ENCODE measurements at places on chromosomes 12 and 14. TPM values are rescaled to one million over a fixed set of nuclear protein-coding genes. Genes with fewer than 3 reads are reported as not detected.
A peak's percentile ranks its signal among the peaks of the same experiment; 100 is the strongest.

- DNase-seq = no peak
- no peaks in the 10 kb centered on the region for H3K4me1 ChIP-seq
- H3K27ac ChIP-seq = no peak overlapping the region
- H3K27me3 ChIP-seq = no peaks in the 10 kb centered on the region
- no peak overlapping the region for H3K4me3 ChIP-seq
These were observed 898.3 kb downstream of the VRK1 start for GRCh38 chr14:97695456-97695981.

DNA sequence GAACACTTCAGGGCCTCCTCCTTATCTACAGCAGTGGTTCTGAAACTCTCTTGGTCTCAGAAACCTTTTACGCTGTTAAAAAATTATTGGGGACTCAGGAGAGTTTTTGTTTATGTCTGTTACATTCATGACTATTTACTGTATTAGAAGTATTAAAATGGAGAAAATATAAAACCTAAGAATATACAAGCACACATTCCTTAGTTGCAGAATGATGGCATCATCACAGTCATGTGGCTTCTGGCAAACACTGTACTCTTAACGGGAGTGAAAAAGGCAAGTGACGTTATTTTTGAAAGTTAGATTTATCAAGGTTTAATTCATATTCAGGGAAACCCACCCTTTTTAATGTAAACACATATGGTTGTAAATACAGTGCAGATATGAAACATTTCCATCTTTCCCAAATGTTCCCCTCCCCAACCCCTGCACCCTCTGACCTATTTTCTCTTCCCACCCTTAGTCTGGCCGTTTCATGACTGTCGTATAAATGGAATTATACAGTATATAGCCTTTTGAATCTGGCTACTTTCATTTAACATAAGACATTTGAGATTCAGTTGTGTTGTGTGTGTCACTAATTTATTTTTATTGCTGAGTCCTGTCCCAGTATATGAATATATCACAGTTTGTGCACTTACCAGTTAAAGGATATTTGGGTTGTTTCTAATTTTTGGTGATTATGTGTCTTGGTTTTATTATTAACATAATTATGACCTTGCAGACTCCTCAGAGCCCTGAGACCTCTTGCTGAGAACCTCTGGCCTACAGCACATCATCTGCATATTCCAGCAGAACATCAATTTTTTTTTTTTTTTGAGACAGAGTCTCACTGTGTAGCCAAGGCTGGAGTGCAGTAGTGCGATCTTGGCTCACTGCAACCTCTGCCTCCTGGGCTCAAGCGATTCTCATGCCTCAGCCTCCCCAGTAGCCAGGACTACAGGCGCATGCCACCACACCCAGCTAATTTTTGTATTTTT, 457.0 kb downstream of the PCNX1 start:
- no peak for DNase-seq
- no peak overlapping the region for H3K4me3 ChIP-seq
- peaks cover 4% of the 10 kb centered on the region for H3K36me3 ChIP-seq
- peak overlapping the region; percentile 16 for H3K27ac ChIP-seq

DNA sequence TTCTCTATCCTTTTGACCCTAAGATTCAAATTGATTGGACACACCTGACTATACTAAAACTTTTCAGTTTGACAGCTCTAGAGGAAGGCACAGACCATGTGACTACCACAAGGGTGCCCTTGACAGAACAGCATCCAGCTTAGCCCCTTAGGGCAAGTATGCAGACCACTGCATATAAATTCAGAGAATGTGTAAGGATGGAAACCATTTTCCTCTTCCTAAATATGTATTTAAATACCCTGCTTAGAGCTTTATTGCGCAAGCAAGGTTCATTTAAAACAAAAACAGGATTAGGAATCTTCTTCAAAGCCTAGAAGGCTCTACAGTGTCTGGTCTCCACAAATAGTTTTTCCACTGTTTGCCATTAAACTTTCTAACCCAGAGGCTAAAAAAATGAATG, 202.8 kb downstream of the MED13L start:
- H3K4me1 ChIP-seq = peaks cover 7% of the 10 kb centered on the region
- no peaks in the 10 kb centered on the region for H3K27me3 ChIP-seq
- H3K36me3 ChIP-seq = no peaks in the 10 kb centered on the region
- no peak overlapping the region for H3K4me3 ChIP-seq
- H3K27ac ChIP-seq = no peak overlapping the region

- no peak overlapping the region for H3K27ac ChIP-seq
- no peaks in the 10 kb centered on the region for H3K27me3 ChIP-seq
- no peak overlapping the region for H3K4me3 ChIP-seq
- H3K36me3 ChIP-seq = no peaks in the 10 kb centered on the region
- no peak for DNase-seq
These were observed 190.9 kb upstream of the RASSF8 start for GRCh38 chr12:25767606-25768005.

- peaks cover 1% of the 10 kb centered on the region for H3K36me3 ChIP-seq
- DNase-seq = no peak
- H3K27ac ChIP-seq = peak overlapping the region; percentile 99
- no peaks in the 10 kb centered on the region for H3K27me3 ChIP-seq
- H3K4me3 ChIP-seq = peak overlapping the region; percentile 30
- peaks cover 68% of the 10 kb centered on the region for H3K4me1 ChIP-seq
These were observed 8.8 kb downstream of the VPS37B start for GRCh38 chr12:122886851-122887818.

- no peaks in the 10 kb centered on the region for H3K27me3 ChIP-seq
- H3K4me3 ChIP-seq = no peak overlapping the region
- H3K27ac ChIP-seq = no peak overlapping the region
These were observed 532.5 kb upstream of the MGAT4C start for GRCh38 chr12:86788661-86789060.

- DNase-seq = no peak
- peak overlapping the region; percentile 98 for H3K27ac ChIP-seq
- H3K4me1 ChIP-seq = peaks cover 18% of the 10 kb centered on the region
- no peaks in the 10 kb centered on the region for H3K27me3 ChIP-seq
- peak overlapping the region; percentile 76 for H3K4me3 ChIP-seq
- H3K36me3 ChIP-seq = peaks cover 14% of the 10 kb centered on the region
These were observed 900 bp downstream of the KCTD10 start for GRCh38 chr12:109475993-109476806.

GRCh38 chr12:85191-85666, 18.7 kb downstream of the IQSEC3 start:
- no peaks in the 10 kb centered on the region for H3K36me3 ChIP-seq
- H3K4me1 ChIP-seq = no peaks in the 10 kb centered on the region

GRCh38 chr14:102737402-102738372, 39.6 kb upstream of the TRAF3 start:
- no peaks in the 10 kb centered on the region for H3K27me3 ChIP-seq
- H3K4me1 ChIP-seq = no peaks in the 10 kb centered on the region
- no peak for DNase-seq
- no peak overlapping the region for H3K27ac ChIP-seq

DNA sequence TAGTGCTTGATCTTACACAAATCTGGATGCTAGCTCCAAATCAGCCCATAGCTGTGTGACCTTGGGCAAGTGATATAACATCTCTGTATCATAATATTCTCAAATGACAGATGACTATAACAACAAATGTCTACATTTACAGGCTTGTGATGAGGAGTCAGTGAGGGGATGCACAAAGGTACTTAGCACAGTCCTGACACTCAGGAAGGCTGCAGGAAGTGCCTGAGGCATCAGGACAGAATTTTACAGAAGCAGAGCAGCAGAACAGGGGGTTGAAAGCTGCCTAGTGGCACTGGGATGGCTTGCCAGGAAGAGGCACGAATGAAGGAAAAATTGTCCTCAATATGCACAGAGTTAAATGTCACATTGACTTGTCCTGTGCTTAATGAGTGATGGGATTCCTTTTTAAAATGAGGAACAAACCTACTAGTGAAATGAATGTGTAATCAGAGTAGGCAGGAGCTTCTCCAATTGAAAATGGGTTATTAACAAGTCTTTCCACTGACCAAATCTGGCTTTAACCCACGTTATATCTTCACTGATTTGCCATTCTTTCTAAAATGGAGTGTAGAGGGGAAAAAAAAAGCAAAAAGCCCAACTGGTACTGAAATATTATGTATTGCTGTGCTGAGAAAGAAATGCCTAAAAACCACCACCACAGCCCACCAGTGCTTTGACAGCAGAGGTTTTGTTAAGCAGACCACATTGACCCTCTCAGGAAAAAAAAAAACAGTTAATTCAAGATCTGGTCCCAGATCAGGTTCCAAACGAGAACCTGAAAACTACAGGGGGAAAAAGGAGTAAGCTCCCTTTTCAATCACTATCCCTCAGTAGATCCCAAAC, 11.6 kb downstream of the BTG1 start:
- no peaks in the 10 kb centered on the region for H3K36me3 ChIP-seq
- H3K4me1 ChIP-seq = peaks cover 60% of the 10 kb centered on the region
- no peak for DNase-seq
- no peaks in the 10 kb centered on the region for H3K27me3 ChIP-seq

GRCh38 chr12:10672231-10672868, 1.5 kb downstream of the STYK1 start:
- no peak for DNase-seq
- peaks cover 10% of the 10 kb centered on the region for H3K4me1 ChIP-seq
- no peak overlapping the region for H3K27ac ChIP-seq
- H3K4me3 ChIP-seq = no peak overlapping the region
- H3K27me3 ChIP-seq = no peaks in the 10 kb centered on the region
- H3K36me3 ChIP-seq = no peaks in the 10 kb centered on the region

DNA sequence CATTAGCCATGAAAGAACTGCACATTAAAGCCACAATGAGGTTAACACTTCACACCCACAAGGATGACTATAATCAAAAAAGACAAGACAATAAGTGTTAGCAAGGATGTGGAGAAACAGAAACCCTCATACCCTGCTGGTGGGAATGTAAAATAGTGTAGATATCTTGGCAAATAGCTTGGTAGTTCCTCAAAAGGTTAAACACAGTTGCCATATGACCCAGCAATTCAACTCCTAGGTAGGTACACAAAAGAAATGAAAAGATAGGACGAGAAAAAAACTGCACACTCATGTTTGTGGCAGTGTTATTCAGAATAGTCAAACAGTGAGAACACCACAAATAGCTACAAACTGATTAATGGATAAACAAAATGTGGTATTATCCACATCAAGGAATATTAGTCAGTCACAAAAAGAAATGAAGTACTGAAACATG, 93.5 kb downstream of the ATXN2 start:
- H3K4me1 ChIP-seq = no peaks in the 10 kb centered on the region
- peaks cover 19% of the 10 kb centered on the region for H3K36me3 ChIP-seq
- H3K27me3 ChIP-seq = no peaks in the 10 kb centered on the region
- no peak overlapping the region for H3K4me3 ChIP-seq
- DNase-seq = no peak

DNA sequence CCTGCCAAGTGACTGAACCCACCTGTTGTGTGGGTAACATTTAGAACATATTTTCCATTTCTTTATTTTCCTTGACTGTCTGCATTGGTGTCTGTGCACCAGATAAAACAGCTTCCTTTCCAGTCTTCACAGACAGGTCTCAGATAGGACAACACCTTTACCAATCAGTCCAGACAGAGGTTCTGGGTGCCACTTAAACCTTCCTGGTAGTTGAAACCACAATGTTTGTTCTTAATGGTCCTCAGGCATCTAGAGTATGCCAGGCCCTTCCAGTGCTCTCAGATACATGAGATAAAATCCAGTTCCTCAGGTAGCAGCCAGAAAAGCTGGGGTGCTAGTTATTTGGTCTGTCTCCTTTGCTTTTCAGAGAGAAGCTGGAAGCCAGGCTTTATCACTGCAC, 7.0 kb upstream of the CLEC2D start:
- H3K27me3 ChIP-seq = no peaks in the 10 kb centered on the region
- no peak overlapping the region for H3K27ac ChIP-seq
- DNase-seq = no peak
- H3K36me3 ChIP-seq = peaks cover 7% of the 10 kb centered on the region
- no peak overlapping the region for H3K4me3 ChIP-seq

DNA sequence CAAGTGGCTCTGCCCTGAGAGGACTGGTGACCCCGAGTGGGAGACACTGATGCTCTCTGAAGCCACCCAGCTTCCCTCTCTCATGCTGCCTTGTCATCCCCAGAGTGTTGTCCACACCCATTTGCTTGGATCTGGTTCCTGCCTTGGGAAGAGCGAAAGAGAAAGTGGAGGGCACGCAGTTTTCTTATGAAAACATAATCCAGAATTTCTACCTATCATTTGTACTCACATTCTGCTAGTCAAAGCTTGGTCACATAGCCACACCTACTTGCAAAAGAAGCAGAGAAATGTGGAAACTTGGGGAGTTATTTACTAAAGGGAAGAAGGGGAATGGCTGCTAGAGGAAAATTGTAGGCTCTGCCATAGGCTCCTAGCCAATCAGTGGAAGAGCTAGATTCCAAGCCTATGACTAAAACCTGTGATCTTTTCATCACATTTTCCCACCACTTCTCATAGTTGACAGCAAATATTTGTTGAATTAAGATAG, 326.3 kb downstream of the ZFP36L1 start:
- H3K27ac ChIP-seq = peak overlapping the region; percentile 88
- no peaks in the 10 kb centered on the region for H3K27me3 ChIP-seq
- H3K4me3 ChIP-seq = peak overlapping the region; percentile 10
- peaks cover 65% of the 10 kb centered on the region for H3K4me1 ChIP-seq
- DNase-seq = peak; percentile 82

IFNG-AS1 gene
- not detected for polyA plus RNA-seq

ARHGAP9 gene
- 0.15 TPM for polyA plus RNA-seq

FSCB gene
- polyA plus RNA-seq = not detected

KRT79 gene
- 0.09 TPM for polyA plus RNA-seq

Data from keratinocyte (primary cell).